ENCODE measurements at places on chromosomes 5 and 9.
A peak's percentile ranks its signal among the peaks of the same experiment; 100 is the strongest.

DNA sequence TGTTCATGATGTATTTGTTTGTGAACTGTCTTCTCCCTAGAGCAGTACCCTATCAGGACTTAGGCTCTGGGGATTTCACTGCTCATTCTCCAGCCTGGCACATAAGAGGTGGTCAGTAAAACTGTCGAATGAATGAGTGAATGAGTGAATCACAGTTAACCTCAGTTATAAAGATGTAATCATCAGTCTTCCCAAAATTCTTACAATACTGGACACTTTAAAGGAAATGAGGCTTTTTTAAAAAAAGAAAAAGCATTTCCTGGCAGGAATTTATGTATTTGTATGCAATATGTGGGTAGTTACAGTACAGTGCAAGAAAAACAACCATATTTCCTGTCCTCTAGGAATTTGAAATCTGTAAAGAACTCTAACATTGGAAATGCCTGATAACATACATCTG, 59.6 kb downstream of the RAI14 start:
- no peak for DNase-seq

- no peak for DNase-seq
Measured at GRCh38 chr5:157778121-157778805, 34.8 kb downstream of the LSM11 start.

- DNase-seq = no peak
Measured at GRCh38 chr9:107706701-107707427, 217.3 kb upstream of the KLF4 start.

DNA sequence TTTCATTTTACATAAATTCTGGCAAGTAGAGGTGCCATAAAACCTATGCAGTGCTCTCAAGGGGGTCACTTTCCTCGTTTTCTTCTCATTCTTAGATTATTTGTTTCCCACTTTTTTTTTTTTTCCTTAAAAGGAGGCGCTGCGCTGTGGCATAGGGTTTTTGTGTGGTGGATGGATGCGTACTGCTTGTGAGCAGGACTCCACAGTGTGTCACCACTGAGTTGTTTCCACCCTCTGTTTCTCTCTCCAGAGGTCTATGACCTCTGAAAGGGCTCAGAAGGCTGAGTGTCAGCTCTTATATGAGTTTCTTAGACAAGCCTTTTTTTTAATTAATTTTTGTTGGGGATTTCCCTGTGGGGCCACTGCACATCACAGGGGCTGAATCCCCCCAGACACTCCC, 13.6 kb upstream of the CLTB start:
- no peak for DNase-seq

- DNase-seq = no peak
Measured at GRCh38 chr5:149213264-149213880, 58.3 kb upstream of the AFAP1L1 start.

- DNase-seq = peak; percentile 86
Measured at GRCh38 chr9:82488313-82489200, 500.0 kb downstream of the SPATA31D1 start.

- no peak for DNase-seq
Measured at GRCh38 chr5:81525690-81526089, 131.8 kb upstream of the ACOT12 start.

DNA sequence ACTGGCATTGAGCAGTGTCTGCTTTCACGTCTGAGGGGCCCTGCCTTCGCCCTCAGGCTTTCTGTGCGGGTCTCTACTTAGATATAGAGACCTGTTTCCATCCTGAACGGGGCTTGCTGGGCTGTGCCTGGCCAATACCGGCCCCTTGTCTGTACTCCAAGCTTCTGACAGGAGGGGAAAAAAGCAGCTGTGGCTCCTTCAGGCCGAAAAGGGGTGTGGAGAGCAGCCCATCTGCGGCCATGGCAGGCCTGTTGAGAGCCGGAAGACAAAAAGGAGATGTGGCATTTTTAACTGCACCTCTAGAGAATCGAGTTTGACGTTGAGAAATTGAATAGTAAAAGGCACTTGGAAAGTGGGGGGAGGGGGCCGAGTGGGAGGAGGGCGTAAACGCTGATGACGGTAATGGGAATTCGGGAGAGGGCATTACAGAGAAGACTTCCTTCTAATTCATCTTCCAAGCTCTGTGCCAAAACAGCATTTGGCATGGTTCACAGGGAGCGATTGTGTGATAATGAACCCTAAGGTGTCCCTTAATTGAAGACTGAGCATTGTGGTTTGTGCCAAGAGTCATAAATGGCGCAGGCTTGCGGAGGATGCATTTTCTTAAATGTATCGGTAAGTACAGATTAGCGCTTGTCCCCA, 25.1 kb upstream of the PRDM12 start:
- DNase-seq = peak; percentile 18

GRCh38 chr9:113993838-113994540, 84.1 kb downstream of the AMBP start:
- DNase-seq = peak; percentile 88

DNA sequence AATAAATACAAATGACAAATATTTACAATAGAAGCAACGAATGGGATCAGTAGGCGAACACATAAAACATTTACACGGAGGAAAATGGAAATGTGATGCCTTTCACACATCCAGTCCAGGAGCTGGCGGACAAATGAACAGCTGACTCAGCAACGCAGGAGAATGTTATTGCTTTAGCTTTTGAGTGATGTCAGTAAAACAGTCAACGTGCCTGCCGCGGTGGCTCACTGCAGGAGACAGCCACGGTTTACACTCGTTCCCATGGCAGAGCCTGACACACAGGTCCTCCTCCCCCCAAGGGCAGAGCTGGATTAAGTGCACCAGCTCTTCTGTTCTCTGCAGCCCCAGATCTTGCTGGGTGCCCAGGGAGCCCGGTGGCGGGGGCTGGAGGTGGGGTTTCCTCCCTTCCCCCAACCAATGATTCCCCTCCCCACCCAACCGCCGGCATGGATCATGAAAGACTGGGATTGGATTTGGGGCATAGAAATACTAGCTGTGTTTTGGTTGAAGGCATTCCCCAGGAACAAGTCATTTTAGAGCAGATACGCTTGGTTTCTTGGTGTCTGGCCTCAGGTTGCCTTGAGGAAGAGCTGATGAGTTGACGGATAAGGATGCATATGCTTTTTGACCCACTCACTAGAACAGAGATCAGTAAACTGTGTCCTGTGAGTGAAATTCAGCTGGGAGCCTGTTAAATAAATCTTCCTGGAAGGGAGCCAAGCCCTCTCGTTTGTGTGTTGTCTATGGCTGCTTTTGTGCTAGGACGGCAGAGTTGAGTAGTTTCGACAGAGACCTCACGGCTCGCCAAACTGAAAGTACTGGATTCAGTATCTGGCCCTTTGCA, 12.5 kb downstream of the STC2 start:
- DNase-seq = peak; percentile 63

DNA sequence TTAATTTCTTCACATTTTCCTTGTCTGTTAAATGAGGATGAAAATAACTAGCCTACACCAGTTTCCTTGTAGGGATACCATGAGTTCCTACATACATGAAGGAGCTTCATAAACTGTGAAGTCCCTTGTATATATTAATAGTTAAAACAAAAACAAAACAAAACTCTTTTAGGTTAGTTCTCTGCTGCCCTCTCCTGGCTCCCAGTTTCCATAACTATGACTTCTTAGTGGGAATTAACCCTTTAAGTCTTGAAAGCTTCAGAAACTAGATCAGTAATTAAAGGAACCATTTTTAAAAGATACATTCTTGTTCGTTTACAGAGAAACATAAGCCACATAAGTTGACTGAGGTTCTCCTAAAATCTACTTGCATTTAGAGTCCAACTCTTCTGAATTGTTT, 500.0 kb upstream of the C9orf72 start:
- no peak for DNase-seq
